ENCODE measurements at places on chromosomes 4 and X.

GRCh38 chr4:97720869-97721432 is 422.3 kb downstream of the STPG2 start:
- DNase-seq, result peak; percentile 63

- no peak for DNase-seq
Observed at GRCh38 chr4:182583703-182584415, 333.3 kb downstream of the DCTD start.

GRCh38 chrX:9665113-9665512 is 100.5 kb downstream of the GPR143 start:
- no peak for DNase-seq

GRCh38 chrX:56248492-56248891 is 16.3 kb downstream of the KLF8 start:
- DNase-seq, result peak; percentile 55

DNA sequence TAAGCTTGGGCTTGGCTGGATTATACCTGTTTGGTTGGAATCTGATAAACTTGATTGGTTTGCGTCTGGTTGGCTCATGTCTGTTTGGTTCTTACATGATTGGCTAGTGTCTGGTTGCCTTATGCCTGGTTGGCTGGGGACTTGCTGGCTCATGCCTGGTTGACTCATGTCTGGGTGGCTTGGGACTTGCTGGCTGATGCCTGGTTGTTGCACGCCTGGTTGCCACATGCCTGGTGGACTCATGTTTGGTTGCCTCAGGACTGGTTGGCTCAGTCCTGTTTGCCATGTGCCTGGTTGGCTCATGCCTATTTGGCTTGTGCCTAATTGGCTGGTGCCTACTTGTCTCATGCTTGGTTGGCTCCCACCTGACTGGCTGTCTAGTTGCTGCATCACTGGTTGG is 104.5 kb downstream of the APOOL start:
- DNase-seq, result no peak

DNA sequence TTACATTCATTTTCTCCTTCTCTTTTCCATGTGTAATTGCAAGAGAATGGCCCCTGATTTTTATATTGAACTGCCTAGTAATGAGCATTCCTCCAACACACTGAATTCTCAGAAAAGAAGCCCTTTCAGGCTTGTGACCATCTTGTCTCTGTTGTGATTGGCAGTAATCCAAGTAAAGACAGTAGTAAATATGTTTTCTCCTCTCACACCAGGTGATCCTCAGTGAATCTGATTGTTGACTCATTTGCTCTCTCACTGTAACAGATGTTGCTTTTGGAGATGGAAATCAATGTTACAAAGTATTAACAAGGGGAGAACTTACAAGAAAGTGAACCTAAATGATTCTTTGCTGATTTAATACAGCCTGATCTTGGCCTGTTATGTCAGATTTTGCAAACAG is 271.0 kb downstream of the AFF2 start:
- no peak for DNase-seq

All from Ammon's horn (tissue), 1 donor.